ENCODE measurements at places on chromosomes 1 and 21.

DNA sequence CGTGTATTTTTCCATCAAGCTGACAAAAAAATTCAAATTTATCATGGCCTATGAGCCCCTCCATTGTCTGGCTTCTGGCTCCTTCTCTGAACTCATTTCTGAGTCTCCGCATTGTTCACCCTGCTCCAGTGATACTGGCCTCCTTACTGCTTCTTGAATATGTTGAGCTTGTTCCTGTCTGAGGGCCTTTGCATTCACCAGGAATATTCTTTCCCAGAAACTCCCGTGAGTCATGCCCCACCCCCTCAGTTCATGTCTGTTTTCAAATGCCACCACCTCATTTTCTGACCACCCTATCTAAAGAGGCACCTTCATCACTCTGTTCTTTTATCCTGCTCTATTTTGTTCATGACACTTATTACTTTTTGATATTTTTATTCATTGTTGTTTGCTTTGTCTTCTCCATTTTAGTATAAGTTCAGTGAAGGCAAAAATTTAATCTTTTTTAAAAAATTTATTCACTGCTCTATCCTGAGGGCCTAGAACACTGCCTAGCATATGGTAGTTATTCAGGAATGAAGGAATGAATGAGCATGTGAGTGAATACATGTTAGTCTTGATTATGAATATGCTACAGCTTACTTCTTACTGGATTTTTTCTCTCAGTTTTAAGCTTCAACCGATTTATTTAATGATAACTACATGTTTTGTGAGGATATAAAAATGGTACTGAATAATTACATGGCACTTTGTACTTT lies 140.4 kb upstream of the C1orf105 start:
- no peak for DNase-seq

DNA sequence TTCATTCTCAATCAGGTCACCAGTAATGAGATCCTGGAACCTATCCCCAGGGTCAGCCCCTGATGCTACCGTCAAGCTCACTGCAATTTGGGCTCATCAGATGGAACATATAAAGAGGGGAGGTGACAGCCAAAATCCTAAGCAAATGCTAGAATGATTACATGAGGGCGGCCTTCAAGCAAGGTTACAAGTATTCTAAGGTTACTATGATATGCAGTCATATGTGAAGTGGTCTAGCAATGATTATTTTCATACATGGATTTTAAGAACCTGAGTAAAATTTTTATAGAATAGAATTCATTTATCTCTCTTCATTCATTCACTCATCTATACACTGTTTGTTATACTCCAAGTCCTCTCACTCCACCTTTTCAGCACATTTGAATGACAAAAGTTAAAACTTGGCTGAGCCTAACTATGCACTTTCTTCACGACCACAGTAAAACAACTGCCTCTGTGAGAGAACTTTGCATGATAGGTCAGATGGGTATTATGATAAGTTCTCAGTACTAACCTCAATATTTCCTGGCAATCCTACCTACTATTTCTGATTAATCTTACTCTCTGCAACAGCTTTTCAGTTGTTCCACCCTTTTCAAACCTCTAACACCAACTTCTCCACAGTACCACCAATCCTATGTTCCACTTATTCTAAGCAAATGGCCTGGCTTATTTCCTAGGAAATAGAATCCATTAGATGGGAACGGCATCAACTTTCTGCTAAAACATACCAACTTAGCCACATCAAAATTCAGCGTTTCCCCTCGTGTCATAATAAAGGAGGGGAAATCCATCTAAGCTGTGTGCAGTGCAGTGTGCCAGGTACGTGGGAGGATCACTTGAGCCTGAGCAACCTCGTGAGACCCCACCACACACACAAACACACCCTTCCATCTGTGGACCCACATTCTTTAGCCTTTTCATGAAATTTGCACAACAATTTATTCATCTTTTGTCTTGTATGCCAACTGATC lies 32.0 kb downstream of the LHX9 start:
- DNase-seq: no peak

DNA sequence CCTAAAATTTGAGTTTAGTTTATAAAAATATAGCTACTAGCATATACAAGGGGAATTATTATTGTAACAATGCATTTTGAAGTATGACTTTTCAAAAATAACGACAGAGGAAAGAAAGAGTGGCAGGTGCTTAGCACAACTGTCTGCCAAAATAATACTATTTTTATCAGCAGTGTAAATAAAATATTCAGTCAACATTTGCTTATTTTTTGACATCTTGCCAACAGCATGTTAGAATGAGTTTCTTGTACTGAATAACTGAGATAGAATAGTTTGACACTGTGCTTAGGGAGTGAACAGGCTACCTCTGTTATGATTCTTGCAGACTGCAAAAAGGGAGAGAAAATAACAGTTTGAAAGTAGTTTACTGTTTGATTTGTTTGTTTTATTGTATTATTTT lies 909.8 kb downstream of the BRINP3 start:
- DNase-seq: no peak

DNA sequence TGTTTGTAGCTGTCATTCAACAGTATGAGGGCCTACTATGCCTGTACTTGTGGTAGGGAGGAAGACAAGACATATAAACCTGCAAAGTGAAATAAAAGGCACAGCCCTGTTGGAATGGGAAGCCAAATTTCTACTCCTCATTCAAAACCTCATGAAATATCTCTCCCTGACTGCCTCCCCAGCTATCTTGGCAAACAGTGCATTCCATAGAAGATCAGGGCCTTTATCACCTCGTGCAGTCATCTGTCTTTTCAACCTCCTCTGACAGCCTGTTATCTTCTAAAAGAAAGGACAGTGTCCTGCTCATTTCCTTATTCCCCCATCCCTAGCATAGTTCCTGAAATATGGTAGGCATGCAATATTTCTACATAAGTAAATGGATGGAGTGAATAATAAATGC lies 71.0 kb downstream of the SH3GLB1 start:
- no peak for DNase-seq

DNA sequence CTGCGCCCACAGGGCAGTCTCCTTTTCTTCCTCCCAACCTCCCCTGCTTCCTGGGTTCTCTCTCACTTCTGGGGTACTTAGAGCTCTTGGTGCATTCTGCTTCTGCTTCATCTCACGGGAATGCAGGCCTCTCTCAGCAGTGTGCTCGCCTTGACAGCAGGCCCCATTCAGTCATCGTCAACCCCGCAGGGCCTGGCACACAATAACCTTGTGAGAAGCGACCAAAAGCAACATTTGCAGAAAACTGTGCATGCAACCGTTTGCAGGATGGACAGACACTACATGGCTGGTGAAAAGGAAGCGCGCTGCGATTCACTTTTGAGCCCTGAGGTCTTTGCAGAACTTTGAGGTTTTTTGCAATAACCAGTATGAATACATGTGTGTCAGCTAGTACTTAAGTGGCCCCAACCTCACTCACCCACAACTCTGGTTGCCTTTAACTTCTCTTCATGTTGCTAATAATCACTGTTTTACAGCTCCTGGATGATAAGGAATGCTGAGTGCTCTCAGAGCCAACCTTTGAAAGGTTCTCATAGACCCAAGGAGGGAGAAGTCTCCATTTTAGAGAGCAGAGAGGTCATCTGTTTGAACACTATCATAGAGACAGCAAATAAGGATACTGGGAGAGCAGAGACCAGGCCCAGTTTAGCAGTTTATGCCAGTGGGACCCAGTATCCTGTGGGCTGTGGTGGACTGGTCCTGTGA lies 2.5 kb upstream of the CD160 start:
- no peak for DNase-seq

DNA sequence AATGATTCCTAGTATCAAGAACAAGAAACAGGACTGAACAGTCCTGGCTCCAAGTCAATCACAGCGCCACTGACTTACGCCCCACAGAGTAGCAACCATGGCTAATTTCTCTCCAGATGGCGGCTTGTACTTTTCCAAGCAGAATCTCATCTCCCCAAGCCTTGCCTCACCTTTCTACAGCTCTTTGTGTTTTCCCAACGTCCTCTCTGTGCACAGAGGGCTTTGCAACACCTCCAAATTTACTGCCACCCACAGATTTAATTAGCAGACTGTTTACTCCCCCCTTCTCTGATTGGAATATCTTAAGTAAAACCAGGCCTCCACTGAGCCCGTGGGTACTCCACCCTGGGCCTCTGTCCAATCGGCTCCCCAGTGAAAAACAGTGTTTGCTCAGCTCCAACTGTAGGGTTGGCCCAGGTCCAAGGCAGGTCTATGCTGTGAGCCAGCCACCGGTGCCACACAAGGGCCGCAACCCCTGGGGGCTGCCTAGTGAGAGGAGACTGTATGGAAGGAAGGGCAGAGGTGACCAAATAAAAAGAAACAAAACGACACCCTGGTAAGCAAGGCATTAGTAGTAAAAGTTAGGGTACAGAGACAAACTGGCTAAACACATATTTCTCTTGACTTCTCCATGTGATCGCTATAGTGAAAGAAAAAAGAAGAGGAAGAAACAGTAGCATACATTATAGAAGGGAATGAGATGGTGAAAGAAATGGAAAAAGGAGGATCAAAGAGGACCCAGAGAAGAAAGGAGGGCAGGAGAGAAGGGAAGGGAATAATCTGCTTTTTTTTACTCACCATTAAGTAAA lies 128.4 kb upstream of the SOD1 start:
- DNase-seq: peak; percentile 88

GRCh38 chr1:246815693-246816270 lies 91.6 kb downstream of the SCCPDH start:
- DNase-seq: no peak

- no peak for DNase-seq
Measured at GRCh38 chr1:25616987-25617624, 515 bp downstream of the MAN1C1 start.

- no peak for DNase-seq
Measured at GRCh38 chr1:19533626-19534025, 48.3 kb upstream of the CAPZB start.

- DNase-seq: no peak
Measured at GRCh38 chr1:87204441-87204840, 124.2 kb upstream of the LMO4 start.

- DNase-seq: no peak
Measured at GRCh38 chr1:114695430-114696058, at the start of gene AMPD1. TSS of gene AMPD1 (minus strand) at chr1:114695546. CDS start at chr1:114695471, 75 bp downstream.

- DNase-seq: no peak
Measured at GRCh38 chr1:54979327-54979891, 1.0 kb upstream of the TMEM61 start.

DNA sequence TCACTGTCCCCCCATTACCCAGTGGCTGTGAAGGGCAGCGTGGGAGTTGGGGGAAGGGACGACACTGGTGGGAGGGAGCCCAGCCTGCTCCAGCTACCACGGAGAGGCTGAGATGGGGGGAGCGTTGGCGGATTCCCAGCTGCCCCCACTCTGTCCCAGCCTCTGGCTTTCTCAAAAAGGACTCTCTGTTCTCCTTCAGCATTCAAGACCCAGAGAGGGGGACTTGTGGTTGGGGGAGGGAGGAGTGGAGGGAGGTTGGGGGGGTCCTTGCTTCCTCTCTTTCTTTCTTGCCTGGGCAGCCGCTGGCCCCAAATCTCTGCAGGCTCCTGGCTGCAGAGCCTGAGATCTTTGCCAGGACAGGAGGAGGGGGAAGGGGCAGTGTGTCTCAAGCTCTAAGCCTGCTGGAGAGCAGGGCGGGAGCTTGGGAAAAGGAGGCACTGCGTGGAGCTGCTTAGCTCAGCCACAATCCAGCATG lies 2.2 kb downstream of the ATP1A2 start:
- DNase-seq: no peak

GRCh38 chr1:6245086-6245868 lies 1.3 kb downstream of the HES3 start:
- DNase-seq: peak; percentile 59

GRCh38 chr1:75879985-75880384 lies 52.2 kb downstream of the ASB17 start:
- no peak for DNase-seq

DNA sequence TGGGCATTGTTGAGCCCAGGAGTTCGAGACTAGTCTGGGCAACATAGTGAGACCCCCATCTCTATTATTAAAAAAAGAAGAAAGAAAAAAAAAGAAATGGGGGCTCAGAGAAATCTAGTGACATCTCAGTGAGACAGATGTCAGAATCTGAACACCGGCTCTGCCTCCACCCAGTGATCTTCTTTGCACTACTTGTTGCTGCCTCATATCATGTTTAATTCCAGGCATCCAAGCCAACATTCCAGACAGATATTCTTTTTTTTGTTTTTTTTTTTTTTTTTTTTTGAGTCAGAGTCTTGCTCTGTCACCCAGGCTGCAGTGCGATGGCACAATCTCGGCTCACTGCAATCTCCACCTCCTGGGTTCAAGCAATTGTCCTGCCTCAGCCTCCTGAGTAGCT lies 5.0 kb upstream of the ARL8A start:
- DNase-seq: no peak

GRCh38 chr1:210978974-210979354 lies 155.0 kb downstream of the KCNH1 start:
- DNase-seq: no peak

- DNase-seq: no peak
Measured at GRCh38 chr1:54037476-54037875, 15.5 kb downstream of the TMEM59 start.

DNA sequence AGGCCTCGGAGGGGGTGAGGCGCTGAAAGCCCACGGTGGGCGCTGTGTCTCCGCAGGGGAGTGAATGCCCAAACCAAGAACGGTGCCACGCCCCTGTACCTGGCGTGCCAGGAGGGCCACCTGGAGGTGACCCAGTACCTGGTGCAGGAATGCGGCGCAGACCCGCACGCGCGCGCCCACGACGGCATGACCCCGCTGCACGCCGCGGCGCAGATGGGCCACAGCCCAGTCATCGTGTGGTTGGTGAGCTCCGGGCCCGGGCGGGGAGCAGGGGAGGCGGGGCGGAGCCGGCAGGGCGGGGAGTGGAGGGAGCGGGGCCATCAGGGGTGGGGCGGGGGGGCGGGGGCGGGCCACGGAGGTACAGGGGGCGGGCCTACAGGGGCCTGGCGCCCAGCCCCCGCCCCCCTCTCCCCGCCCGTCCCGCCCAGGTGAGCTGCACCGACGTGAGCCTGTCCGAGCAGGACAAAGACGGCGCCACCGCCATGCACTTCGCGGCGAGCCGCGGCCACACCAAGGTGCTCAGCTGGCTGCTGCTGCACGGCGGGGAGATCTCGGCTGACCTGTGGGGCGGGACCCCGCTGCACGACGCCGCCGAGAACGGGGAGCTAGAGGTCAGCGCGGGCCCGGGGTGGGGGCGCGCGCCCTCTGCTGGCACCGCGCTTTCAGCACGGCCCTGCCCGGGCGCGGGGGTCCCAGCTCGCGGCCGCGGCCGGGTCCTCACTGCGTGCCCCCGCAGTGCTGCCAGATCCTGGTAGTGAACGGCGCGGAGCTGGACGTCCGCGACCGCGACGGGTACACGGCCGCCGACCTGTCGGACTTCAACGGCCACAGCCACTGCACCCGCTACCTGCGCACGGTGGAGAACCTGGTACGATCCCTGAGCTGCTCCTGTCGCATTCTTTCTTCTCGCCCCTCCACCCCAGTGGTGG lies 15.9 kb downstream of the ESPN start:
- no peak for DNase-seq

GRCh38 chr1:109089242-109090015 lies 1.1 kb upstream of the TMEM167B start:
- DNase-seq: peak; percentile 78

DNA sequence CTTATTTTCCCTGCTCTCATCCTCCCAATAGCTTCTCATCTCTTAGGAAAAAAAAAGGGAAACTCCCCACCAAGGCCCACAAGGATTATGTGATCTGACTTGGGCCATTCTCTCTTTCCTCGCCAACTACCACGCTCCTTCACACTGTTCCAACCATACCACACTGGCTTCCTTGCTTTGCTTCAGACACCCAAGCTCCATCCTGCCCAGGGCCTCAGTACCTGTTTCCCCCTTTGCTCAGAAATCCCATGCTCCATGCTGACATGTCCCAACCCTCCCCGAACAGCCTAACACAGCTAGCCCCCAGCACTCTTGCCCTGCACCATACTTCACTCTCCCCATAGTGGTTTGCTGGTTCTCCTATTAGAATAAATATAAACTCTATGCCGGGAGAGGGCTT lies 39.2 kb downstream of the MAB21L3 start:
- no peak for DNase-seq

Data from NCI-H2029 (cell line).